ENCODE measurements at places on chromosomes 6 and 20.

DNA sequence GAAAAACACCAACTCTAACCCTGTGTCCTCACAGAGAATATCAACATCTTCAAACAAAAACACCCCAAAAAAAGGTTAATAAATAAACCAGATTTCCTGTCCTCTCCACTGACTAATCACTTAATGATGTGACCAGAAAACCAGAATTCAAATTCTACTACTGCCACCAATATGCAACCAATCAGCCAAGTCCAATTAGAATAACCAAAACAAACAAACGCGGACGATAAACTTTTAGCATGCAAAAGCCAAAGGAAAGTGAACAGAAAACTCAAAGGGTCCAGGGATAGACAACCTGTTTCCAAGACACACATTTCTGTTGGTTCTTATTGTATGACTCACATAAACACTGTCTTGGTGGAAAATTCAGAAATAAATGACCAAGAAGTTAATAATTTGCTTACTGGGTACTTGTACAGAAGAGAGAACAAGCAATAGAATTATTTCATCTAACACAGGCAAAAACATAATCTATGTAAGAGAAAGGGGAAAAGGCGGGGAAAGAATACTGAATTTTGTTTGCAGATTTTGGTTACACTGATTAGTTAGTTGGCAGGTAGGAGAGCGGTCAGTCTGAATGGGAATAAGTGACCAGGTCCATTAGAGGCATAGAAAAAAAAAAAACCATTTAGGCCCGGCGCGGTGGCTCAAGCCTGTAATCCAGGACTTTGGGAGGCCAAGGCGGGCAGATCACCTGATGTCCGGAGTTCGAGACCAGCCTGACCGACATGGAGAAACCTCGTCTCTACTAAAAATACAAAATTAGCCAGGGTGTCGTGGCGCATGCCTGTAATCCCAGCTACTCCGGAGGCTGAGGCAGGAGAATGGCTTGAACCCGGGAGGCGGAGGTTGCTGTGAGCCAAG lies 34.1 kb downstream of the HFE start:
- DNase-seq, result no peak

GRCh38 chr6:124961777-124962638 lies at the start of gene RNF217:
Gene RNF217, plus strand, starts transcription at chr6:124962437. Its CDS starts 108 bp downstream, at chr6:124962545.
- DNase-seq, result peak; percentile 63

- no peak for DNase-seq
Measured at GRCh38 chr6:122969999-122970533, 26.0 kb upstream of the CLVS2 start.

DNA sequence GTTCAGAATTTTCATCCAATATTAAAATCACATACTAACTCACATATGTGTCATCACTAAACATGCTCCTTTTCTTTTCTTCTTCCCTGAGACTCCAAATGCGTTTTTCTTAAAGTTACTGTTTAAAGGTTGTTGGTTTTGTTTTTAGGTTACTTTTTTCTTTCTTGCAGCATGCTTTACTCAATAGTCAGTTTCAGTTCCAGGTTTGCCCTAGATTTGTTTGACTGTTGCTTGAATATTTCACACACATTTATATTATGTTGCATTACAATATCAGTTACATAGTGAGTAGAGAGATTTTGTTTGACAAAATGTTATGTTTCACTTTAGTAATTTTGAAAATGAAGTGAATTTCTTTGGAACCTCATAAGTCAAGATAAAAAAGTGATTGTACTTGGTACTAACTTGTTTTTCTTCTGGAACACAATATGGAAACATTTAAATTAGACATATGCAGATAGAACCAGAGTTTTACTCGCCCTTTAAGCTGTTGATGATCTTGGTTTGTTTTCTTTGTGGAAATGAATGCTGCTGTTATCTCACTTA lies 27.3 kb downstream of the FNDC1 start:
- no peak for DNase-seq

- no peak for DNase-seq
Measured at GRCh38 chr6:54787825-54788224, 58.7 kb upstream of the FAM83B start.

All from C1 segment of cervical spinal cord (tissue), 14 donors.